Tongue (tissue), 3 donors: ENCODE measurements at places on chromosomes 5 and 9. TPM values are rescaled to one million over a fixed set of nuclear protein-coding genes. Genes with fewer than 3 reads are reported as not detected.

The ENTREP1 gene
- total RNA-seq: 16.3 TPM

The CARTPT gene
- not detected for total RNA-seq

DNA sequence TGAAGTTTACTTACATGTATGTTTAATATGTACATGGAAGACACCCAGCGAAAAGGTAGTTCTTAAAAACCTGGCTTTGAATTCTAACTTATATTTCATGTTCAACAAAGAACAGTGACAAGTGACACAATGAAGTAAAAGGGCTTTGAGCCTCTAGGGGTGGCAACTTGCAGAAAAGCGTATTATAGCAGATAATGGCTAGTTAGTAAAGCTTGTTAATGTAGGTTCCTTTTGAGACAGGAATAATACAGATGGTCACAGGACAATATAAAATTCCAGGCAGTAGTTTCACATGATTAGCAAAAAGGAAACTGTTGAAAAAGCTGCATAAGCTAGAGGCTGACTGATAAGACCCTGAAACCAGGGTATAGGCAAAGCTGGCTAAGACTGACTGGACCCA is 132.4 kb upstream of the FTMT start:
- no peak for DNase-seq

DNA sequence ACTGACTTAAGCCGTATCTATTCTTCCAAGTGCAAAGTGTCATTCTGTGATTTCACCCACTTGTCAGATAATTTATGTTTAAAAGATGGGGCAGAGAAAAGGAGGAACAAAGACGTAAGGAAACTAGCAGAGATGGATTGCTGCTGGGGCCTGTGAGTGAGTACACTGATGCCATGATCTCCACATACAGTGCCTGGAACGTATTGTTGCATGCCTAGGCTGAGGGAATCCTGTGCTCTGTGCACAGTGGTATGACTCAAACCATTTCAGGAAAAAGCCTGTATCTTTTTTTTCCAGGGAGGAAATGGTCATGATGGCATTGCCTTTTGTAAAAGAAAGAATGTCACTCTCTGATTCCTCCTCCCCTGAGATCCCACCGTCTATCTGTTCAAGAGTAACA is 359.5 kb upstream of the ADAMTS16 start:
- no peak for DNase-seq

GRCh38 chr9:91207397-91207728 is 154.4 kb downstream of the AUH start:
- DNase-seq: no peak

DNA sequence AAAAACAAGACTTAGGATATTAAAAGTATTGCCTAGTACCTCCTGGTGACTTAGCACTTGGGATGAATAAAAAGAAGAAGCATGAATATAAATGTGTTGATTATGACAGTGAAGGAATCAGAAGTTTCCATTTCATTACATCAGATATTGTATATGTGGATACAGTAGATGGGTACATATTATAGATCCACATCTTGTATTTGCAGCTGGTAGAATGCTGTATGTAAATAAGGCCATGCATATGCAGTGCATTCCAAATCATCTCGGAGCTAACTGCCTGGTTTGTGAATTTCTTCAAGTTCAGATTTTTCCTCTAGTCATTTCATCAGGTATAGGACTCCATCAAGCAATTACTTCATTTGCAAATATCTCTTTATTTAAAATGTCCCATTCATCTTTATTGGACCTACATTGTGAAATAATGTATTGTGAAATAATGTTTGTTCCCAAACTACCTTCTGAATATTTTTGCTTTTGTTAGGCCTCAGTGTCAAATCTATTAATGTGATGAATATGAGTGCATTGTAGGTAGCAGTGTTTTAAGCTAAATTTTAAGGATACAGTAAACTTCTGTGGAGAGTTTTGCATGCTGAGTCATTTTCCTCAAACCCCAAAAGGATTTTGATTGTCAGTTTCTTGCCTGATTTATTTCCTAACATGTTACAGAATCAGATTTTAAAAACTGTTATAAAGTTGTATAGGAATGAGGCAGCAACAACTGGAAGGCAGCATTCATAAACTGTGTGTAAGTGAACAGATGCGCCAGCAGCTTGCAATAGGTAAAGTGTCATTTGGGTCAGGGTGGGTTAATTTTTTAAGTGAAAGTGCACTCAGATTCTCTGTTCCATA is 370.8 kb upstream of the RIOK2 start:
- no peak for DNase-seq
